ENCODE measurements at places on chromosomes 13 and 19.
A peak's percentile ranks its signal among the peaks of the same experiment; 100 is the strongest.

- no peak for DNase-seq
Measured at GRCh38 chr13:42798118-42798517, 16.7 kb downstream of the FAM216B start.

- DNase-seq: peak; percentile 85
Measured at GRCh38 chr19:13093407-13094105, 9.1 kb downstream of the LYL1 start.

- DNase-seq: no peak
Measured at GRCh38 chr13:112325920-112326645, 50.1 kb upstream of the SPACA7 start.

- DNase-seq: no peak
Measured at GRCh38 chr13:45621950-45622349, 6.4 kb upstream of the ERICH6B start.

- DNase-seq: peak; percentile 77
Measured at GRCh38 chr13:98910501-98910951, 67.3 kb downstream of the DOCK9 start.

All from activated CD4-positive, alpha-beta T cell treated with anti-CD3 and anti-CD28 coated beads, Interleukin-2, amount 50 U/mL, for 16 hours (primary cell).